SW 1271 (cell line): ENCODE measurements at places on chromosomes 2 and 18.

- no peak for DNase-seq
Measured at GRCh38 chr2:191645434-191646162, 32.3 kb upstream of the NABP1 start.

- peak; percentile 5 for DNase-seq
Measured at GRCh38 chr18:9673296-9674251, 34.5 kb upstream of the RAB31 start.

GRCh38 chr2:241535871-241536655, 22.5 kb upstream of the BOK start:
- DNase-seq: no peak

- no peak for DNase-seq
Measured at GRCh38 chr2:133109772-133110171, 439.8 kb upstream of the LYPD1 start.

- no peak for DNase-seq
Measured at GRCh38 chr18:14943967-14944636, 196.1 kb downstream of the ANKRD30B start.

DNA sequence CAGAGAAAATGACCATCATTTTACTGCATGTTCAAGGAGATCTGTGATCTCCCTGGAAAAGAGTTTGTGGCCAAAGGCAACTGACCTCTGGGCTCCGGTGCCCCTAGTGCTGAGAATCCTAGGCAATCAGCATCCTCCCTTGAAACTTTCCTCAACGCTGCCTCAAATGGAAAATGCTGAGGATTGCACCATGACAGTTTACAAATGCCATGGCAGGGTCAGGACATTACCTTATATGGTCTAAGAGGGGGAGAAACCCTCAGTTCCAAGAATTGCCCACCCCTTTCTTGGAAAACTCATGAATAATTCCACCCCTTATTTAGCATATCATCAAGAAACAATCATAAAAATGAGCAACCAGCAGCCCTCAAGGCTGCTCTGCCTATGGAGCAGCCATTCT, 48.3 kb downstream of the ALPK2 start:
- DNase-seq: no peak

DNA sequence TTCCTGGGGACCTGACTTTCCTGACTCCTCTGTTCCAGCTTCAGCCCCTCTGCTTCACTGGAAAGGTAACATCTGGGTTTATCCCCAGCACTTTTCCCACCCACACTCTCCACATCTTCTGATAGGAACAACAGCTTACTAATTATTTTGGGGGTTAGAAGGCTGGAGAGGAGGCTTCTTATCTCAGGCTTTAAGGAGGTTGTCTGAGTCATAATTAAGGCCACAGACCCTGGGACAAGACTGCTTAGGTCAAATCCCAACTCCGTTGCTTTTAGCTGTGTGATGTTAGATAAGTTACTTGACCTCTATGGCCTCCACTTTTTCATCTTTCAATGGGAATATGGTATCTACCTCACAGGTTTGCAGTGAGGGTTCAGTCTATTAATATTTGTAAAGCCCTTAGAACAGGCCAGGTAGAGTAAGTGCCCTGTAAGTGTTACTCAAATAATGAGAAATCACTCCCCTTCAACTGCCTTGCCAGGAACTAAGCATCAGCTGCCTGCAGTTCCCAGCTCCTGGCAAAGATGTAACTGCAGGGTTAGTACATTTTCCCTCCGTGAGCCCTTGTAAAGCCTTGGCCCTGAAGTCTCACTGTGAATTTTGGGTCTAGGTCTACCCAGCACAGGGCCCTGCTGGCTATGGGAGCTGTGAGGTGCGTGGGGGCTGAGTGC, 123.6 kb downstream of the MTX2 start:
- DNase-seq: no peak

DNA sequence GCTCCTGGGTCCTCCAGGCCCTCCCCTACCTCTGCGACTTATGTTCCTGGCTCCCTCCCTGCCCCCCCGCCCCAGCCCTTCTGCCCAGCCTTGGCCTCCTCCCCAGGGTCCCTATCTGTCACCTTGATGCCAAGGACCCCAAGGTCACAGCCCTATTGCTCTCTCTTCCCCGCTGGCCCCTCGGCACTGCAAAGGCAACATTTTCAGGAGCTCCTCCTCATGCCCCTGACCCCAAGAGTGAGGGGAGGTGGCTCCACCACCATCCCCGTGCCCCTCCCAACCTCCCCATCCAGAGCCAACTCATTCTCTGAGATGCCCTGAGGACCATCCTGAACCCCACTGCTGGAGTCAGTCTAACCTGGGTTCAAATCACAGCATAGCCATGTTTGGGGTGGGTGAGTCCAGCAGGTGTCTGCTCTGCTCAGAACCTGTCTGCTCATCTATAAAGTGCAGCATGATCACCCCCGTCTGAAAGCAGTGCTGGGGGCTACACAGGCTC, 11.7 kb downstream of the LIMS2 start:
- DNase-seq: no peak

DNA sequence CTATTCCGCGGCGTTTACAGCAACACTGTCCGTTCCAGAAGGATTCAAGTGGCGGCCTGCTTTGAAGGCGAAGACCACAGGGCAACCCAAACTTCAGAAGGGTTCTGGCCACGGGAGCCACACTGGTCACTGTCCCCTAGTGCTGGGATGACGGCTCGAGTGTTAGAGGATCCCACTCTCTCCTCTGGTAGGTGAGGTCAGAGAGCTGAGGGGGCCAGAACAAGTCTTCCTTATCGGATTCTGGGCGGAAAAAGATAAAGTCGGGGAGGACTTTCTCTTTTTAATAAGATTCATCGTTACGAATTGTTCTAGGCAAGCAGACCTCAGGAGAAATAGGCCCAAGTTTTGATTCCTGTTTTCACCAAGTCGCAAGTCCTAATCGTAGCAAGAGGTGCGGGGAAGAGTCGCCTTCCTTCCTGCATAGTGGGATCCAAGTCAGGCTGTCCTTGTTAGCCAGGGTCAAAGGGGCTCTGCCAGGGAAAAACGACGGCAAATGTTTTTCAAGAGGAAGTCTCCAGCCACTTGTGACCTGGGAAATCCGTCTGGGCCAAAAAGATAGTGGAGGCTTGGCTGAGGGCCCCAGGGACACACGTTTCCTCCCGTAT, 864 bp upstream of the MYL12A start:
- DNase-seq: no peak

DNA sequence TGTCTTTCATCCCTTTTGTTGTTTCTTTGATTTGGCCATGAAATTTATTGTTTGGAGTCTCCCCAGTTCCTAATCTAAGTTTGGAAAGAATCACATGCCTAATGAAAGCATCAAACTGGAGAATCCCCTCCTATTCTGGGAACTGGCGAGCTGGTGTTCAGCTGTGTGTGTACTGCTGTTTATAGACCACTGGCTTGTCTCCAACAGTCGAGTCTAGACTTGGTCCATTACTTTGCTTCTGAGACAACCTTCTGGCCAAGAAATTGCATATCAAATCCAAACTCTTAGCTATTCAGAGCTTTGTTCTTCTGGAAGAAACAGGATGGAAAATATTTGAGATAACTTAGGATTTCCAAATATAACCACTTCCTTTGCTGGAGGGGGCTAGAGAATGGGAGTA, 111.5 kb upstream of the THSD7B start:
- DNase-seq: no peak

DNA sequence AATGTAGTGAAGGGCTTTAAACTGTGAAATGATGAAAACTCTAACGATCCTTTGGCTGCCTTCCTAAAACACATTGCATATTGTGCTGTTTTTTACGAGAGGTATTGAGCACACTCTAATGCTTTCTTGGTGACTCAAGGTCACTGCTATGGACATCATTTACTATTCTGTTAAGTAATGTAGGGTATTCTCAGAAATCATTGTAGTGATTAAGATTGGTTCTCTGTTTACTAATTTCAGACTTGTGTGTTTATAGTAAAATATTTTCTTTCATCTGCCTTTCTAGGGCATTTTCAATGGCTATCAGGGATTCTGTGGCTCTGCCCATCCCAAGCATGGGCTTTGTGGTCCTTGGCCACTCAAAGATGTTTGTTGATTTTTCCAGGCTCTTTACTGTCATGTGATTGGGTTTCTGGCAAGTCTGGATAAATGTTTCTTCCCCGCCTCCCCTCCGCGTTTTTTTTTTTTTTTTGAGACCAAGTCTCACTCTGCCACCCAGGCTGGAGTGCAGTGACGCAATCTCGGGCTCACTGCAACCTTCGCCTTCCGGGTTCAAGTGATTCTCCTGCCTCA, 29.3 kb downstream of the UBE2F start:
- no peak for DNase-seq

DNA sequence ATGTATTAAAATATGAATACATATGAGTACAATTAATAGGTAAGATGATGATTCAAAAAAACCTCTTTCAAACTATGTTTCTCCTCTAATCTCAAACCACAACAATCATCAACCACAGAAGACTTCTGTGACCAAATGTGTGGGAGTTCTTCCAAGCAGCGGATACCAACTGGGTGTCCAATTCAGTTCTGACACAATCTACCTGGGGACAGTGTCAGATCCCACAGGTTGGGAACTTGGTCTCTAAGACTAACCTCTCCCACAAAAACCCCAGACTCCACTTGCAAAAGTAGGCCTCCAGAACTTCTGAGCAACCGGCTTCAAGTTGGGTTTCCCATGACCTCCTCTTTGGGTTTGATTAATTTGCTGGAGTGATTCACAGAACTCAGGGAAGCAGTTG, 26.9 kb downstream of the FASTKD1 start:
- DNase-seq: no peak

- DNase-seq: no peak
Measured at GRCh38 chr2:73285159-73285739, 971 bp upstream of the FBXO41 start.

- DNase-seq: no peak
Measured at GRCh38 chr2:155273323-155273722, 574.8 kb downstream of the KCNJ3 start.

DNA sequence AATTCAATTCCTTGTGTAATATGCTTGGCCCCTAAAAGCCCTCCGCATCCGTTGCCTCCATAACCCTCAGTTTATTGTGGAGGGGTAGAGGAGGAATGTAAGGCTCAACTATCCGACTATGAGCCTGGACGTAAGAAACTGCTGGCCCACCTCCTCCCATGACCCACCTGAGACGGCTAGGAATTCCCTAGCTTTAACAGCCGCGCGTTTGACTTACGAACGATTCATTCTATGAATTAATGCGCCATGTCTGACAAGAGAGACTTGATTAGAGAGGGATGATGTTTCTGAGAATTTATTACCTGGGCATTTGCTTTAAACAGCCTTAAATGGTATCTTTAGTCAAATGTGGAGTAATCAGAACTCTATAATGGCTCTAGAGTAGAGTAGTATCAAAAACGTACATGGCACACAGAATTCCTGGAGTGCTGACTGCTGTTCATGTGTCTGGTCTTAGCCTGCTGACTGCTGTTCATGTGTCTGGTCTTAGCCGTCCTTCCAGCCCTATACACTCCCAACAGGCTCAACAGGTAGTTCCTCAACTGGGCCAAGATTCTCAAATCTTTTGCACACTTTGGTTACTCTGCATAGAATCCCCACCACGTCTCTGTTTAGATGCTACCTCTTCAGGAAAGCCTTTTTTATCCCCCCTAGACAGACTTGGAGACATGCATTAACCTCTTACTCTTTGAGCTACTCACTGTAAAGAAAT, 899 bp upstream of the GFPT1 start:
- DNase-seq: no peak

DNA sequence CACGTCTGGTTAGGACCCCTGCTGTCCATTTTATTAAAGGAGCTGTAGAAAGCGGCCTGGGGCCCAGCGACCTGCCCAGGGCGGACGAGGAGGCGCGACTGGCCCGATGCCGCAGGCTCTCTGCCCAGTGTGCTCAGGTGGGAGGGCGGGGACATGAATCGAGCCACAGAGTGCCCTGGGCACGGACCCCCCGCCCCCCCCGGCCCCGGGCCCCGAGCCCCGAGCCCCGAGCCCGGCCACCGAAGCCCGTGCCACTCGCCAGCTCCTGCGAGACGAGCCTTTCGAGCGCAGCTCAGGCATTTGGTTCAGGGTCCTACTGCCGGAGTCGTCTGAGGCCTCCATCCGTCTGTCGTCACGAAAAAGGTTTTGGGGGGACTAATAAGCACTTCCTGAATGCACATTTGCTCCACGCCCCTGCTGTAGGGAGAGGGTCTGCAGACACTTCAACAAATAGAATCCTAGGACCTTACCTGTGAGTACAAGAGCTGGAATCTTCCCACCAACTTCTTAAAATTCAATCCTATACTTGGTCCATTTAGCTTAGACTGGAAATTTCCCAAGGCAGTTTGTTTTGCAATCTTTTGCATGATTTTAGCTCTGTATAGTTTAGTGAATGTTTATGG, 602 bp upstream of the ADAM17 start:
- no peak for DNase-seq
